ENCODE measurements at places on chromosomes 11 and 22.

- DNase-seq = no peak
These were observed 4.4 kb downstream of the SCARF2 start for GRCh38 chr22:20433191-20433590.

- no peak for DNase-seq
These were observed 72.0 kb downstream of the SYN3 start for GRCh38 chr22:32985899-32986765.

- DNase-seq = no peak
These were observed 30.1 kb downstream of the ARHGAP8 start for GRCh38 chr22:44782363-44782963.

- no peak for DNase-seq
These were observed 2.0 kb upstream of the BSX start for GRCh38 chr11:122983438-122984185.

GRCh38 chr22:38554281-38554680 is 15.7 kb downstream of the DMC1 start:
- no peak for DNase-seq
